ENCODE measurements at places on chromosomes 7 and 10.

DNA sequence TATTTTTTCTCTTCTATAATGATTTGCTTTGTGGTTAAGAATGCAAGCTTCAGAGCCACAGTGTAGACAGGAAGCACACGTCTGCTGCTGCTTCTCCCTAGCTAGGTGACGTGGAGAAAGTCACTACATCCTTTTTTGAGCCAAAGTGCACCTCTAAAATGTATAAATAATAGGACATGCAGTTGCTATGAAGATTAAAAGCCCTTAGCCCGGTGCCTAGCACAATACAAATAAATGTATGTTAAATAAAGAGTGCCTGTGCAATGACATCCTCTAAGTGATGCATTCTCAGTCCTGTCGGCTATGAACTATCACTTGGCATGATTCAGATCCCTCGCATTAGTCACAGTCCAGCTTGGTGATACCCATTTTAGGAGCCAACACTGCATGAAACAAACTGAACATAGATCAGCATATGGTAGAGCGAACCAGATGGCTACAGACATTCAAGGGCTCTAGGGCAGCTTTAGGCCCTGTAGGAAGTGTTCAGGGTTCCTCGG is 4.8 kb upstream of the TRDMT1 start:
- no peak for DNase-seq

- peak; percentile 82 for DNase-seq
Observed at GRCh38 chr10:109961174-109962001, 38.1 kb upstream of the XPNPEP1 start.

DNA sequence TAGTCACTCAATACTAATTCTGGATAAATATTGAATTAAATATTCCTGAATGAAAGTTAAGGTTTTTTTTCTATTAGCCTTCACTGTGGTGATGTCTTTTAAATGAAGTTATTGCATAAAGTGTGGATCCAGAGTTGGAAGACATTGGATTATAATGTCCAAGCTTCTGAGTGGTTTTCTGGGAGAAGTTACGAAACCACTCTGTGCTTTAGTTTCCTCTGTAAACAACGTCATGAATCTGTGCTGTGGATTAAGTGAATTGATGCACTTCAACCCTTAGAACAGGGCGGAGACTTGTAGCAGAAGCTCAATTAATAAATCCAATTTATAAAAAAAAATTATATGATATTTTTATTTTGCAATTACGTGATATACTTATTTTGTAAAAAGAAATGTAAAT is 271.7 kb downstream of the BICC1 start:
- DNase-seq = no peak

GRCh38 chr7:35248576-35249536 is 5.0 kb downstream of the TBX20 start:
- peak; percentile 72 for DNase-seq

GRCh38 chr7:136618818-136619217 is 249.6 kb upstream of the CHRM2 start:
- DNase-seq = no peak

DNA sequence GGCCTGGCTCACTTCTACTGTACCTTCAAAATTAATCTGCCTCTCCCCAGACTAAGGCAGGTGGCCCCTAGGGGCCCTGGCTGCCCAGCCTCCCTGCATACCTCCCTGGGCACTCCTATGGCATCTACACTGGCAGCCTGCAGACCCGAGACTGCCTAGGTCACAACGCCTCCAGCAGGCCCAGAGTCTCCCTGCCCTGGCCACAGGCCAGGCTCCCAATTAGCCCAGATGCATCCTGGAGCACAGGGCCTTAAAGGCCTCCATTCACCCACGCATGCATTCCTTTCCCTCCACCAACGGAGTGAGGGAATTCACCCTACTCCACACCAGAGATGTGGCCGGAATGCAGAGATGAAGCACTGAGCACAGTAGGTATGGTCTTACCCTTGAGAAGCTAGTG is 1.9 kb downstream of the CHAT start:
- DNase-seq = no peak

- peak; percentile 50 for DNase-seq
Observed at GRCh38 chr10:64271983-64272382, 750.8 kb downstream of the REEP3 start.

DNA sequence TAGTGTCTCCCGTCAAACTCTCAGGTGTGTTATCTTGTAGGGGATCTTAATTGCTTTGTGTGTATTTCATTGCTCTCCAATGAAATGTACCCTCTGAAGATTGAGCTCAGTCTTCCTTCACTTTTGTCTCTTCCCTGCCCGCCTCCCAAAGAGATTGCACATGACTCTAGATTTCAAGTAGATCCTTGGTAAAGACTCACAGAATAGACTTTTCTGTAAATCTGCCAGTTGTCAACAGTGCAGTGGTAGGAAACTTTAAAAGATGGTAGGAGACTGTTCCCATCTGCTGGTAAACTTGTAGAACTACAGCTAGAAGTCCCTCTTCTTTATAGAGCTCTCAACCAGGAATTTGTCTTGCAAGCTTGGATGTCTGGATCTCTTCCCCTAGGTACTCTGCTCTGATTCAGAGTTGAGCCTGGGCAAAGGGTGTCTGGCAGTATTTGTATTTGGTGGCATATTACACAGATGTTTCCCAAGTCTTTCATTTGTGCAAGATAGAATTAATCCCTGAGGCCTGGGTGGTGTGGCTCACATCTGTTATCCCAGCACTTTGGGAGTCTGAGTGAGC is 9.6 kb downstream of the CCL26 start:
- DNase-seq = peak; percentile 79

- peak; percentile 68 for DNase-seq
Observed at GRCh38 chr7:27198871-27199801, 755 bp downstream of the HOXA13 start.

DNA sequence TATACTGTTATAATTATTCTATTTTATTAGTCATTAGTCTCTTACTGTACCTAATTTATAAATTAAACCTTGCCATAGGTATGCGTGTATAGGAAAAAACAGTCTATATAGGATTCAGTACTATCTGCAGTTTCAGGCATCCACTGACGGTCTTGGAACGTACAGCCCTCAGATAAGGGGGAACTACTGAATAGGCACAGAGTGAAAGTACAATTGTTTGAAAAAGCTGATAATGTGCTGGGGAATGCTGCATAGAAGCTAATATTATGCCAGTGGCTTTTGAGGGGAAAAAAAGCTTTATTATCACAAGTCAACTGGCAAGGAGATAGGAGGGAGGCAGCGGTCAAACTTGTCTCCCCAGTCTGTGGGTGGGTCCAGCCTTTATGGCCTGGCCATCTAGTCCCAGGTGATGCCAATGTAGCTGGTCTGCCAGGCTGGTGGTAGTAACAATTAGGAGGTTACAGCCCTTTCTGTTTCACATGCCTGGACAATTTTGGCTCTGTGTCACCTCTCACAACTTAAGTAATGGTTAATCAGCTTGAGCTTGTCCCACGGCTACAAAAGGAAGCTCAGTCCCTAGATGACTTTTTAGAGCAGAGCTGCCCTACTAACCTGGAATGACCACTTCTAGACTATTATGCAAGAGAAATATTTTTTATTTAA is 8.3 kb upstream of the FMC1 start:
- no peak for DNase-seq

- no peak for DNase-seq
Observed at GRCh38 chr10:19713159-19713558, 103.1 kb upstream of the PLXDC2 start.

DNA sequence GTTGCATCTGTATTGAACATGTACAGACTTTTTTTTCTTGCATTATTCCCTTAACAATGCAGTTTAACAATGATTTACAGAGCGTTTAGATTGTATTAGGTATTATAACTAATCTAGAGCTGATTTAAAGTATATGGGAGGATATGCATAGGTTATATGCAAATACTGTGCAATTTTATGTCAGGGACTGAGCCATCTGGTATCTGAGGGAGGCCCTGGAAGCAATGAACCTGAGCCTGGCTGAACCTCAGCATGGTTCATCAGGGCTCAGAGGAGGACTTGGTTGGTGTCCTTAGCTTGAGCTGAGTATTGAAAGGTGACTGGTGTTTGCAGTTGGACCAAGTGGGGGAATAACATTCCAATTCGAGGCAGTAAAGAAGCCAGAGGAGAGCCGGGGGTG is 4.8 kb downstream of the ADCK2 start:
- DNase-seq = no peak

DNA sequence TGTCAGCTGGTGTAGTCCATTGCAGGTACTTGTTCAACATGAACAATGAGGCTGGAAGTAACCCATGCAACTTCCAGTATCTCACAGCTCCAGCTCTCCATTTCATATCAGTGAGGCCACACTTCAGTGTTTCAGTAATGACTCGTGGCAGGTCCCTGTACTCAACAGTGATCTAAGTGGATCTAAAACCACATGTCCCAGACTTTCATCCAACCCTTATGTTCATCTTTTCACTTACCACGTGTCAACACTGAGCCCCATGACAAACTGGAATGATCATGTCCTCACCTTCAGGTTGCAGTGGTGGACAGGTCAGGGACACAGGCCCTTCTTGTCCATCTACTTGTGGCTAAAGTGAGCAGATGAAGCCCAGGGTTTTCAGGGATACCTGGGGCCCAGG is 155.0 kb upstream of the GRB10 start:
- no peak for DNase-seq

- DNase-seq = no peak
Observed at GRCh38 chr7:96244992-96245292, 77.0 kb downstream of the SLC25A13 start.

GRCh38 chr10:112797197-112797596 is 152.8 kb upstream of the TCF7L2 start:
- no peak for DNase-seq

GRCh38 chr10:49282306-49282705 is 16.7 kb upstream of the C10orf71 start:
- no peak for DNase-seq

DNA sequence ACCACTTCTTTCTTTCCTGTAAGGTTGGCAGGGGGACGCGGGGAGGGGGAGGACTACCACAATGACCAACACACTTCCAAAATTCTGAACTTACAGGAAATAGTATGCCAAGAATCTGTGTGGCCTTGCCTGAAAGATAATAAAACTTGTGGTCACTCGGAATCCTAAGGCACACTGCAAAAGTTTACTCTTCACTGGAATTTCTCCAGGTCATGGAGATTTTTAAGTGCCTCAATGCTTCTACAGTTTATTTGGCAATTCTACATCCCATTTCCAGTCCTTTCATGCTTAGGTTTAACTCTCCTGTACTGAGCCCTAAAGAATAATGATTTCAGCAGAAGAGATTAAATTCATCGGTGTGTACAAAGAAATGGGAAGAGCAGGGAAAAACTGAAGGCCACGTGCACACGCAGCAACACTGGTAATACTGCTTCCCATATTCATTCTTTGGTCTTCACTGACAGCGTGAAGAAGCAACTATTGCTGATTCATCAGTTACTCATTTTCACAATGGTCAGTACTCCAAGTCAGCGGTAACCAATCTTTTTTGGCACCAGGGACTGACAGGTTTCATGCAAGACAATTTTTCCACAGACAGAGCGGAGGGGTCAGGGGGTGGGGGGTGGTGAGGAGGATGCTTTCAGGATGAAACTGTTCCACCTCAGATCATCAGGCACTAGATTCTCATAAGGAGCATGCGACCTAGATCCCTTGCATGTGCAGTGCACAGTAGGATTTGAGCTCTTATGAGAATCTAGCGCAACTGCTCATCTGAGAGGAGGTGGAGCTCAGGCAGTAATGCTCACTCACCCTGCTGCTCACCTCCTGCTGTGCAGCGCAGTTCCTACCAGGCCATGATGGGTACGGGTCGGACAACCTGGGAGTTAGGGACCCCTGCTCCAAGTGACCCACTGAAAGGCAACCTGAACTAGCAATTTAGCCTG is 9.8 kb downstream of the LARP4B start:
- no peak for DNase-seq

- DNase-seq = no peak
Observed at GRCh38 chr10:15813415-15813814, 46.9 kb downstream of the MINDY3 start.

DNA sequence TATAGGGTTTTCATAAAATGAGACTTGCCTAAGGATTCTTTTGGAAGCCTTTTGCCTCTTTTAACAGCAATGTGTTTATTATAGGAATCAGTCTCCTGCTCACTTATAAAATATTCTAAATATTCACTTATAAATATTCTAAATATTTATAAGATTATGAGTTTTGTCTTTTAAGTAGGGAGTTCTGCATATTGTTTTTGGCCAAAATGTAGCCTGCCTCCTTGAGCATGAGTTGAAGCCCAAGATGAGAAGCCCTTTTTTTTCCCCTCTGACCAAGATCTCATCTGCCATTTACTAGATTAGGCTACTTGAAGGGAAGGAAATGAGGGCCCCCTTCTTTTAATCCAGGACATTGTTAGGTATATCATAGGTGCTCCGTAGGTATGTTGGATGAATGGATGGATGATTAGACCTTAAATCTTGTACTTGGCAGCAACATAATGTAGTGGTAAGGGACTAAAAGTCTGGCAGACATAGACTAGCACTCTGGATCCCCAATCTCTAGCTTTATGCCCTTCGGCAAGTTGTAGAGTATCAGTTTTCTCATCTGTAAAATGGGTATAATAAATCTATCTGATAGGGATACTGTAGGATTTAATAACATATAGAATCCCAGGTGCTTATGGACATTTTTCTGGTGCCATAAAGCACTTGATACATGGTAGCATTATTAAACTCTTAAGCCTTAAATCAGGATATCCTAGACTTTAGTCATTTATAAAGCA is 59.1 kb downstream of the ARID5B start:
- DNase-seq = no peak

GRCh38 chr7:150926066-150926465 is 52.1 kb downstream of the KCNH2 start:
- no peak for DNase-seq

GRCh38 chr10:43333653-43334052 is 37.8 kb upstream of the FXYD4 start:
- DNase-seq = no peak

DNA sequence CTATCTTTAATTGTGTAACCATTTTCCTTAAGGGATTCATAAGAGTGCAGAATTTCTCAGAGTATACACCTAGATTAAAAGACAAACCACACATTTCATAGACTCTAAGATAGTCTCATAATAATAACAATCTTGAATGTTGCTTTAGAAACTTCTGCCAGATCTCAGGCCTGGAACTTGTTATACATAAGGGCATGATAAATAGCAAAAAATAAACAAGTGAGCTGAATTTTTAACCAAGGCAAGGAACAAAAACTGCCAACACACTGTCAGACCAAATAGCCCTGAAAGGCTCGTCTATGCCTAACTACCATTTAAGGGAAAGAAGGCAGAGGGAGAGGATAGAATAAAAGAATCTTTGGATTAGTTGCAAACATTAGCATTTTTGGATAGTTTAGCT is 65.8 kb upstream of the SEMA3C start:
- no peak for DNase-seq

DNA sequence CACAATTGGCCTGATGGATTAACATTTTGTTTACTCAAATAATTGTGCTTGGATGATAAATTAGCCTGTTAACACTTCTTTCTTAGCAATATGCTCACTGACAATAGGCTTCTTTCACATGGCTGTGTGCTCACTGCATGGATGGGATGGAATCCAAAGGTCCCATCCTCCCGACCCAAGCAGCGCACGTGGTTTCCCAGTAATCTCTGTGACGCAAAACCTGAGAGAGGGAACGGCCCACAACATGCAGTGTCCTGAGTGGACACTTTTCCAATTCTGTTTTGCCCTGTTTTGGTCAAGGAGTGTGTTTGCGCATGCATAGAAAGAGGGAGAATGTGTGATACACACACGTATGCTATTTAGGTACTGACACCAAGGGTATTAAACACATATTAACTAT is 42.1 kb upstream of the RASGEF1A start:
- no peak for DNase-seq
